ENCODE measurements at places on chromosomes 11 and 22.
A peak's percentile ranks its signal among the peaks of the same experiment; 100 is the strongest.

DNA sequence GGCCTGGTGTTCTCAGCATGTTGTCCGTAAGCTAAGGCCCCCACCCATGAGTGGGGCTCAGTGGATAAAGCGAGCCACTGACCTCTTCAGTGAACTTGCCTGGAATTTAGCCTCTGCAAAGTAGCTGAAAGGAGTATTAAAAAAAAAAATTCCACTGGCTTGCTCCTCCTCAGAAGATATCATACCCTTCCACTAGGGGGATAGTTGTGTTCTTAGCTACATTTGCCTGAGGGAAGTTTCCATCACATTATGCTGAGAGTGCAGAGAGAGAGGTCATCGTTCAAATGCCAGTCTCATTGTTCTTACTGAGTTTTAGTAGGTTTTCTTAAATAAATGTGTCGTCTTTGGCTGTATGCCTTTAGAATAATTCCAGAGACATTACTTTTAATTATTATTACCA, 879.7 kb downstream of the JRKL start:
- no peak for DNase-seq

DNA sequence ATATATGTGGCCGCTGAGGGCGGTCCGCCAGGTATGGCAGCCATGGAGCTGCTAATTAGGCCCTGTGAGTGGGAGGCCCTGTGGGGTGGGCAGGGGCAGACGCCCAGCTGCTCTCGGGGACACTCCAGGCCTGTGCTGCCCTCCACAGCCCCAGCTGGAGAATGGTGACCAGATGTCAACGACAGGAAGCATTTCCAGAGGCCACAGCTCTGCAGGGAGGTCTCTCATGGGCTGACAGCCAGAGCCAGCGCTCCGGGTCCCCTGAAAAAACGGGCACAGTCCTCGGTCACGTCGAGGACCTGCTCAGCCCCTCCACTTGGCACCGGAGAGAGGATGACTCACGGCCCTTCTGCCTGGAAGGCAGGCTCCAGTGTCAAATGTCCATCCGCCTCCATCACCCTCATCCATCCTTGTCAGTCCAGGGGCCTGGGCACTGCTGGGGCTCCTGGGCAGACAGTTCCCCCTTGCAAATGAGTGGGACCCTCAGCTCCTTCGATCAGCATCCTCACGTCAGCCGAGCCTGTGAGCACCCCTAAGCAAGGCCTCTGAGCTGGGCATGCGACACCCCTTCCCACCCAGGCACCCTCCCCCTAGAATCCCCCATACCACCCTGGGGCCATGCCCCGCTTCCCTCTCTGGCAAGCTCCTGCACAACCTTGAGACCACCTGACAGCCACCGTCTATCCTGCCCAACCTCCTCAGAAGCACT, 1.9 kb downstream of the BID start:
- no peak for DNase-seq

- DNase-seq, result no peak
These were observed 2.1 kb downstream of the ARHGEF12 start for GRCh38 chr11:120338107-120338933.

- DNase-seq, result no peak
These were observed 817 bp downstream of the ARL2 start for GRCh38 chr11:65014726-65015227.

DNA sequence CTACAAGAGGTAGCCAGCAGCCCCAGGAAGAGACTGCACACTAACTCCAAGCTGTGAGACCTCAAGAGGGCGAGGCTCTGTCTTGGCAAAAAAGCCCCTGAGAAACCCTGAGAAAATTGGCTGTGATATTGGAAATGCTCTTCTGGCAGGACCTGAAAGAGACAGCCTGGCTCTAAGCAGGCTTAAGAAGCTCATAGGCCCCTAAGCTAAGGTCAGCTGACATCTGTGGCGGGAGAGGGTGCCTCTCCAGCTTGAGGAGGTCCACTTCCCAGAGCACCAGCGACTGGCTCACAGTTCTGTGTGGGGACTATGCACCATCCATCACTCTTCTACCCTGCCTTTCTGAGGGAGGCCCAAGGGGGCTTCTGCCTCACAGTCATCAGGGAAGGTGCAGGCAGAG, 12.4 kb downstream of the PLEKHA7 start:
- no peak for DNase-seq

DNA sequence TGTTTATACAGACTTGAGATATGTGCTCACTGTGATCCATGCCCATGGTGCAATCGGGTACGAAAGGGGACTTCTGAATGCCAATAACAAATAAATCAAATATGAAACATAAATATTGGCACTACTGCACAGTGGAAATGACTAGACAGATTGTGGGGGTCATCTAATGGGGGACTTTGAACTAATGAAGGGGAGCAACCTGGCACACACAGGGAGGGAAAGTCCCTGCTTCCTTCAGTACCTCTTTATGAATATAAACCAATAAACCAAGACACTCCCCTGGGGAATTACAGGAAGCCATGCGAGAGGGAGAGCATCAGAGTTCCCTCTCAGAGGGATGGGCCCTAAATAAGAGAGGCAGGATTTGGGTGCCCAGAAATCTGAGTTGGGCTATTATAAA, 21.1 kb downstream of the MIF start:
- DNase-seq, result no peak

GRCh38 chr22:20128902-20129746, 2.5 kb upstream of the ZDHHC8 start:
- DNase-seq, result peak; percentile 36

- no peak for DNase-seq
These were observed 717 bp upstream of the ZNF202 start for GRCh38 chr11:123742031-123742723.

DNA sequence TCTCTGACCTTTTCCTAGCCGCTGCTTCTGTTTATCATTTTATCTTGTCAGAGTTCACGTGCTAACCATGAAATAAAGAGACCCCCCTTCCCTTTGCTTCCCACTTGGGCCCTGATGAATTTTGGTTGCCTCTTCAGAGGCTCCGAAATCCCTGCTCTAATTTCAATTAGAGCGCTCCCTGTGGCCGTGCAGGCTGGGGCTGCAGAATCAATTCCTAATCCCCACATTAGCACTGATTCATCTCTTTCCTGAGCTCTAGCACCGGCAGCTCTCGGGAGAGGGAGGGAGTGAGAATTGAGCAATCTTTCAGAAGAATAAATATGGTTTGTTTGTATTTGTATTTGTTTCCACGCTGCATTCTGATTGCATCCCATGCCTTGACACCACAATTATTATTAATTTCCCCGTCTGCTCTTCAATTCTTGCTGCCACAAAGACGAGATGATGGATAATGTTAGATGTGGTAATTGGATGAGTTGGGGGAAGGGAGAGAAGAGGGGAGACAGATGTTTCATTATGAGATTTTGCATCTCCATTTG, 76.9 kb downstream of the NTM start:
- no peak for DNase-seq

DNA sequence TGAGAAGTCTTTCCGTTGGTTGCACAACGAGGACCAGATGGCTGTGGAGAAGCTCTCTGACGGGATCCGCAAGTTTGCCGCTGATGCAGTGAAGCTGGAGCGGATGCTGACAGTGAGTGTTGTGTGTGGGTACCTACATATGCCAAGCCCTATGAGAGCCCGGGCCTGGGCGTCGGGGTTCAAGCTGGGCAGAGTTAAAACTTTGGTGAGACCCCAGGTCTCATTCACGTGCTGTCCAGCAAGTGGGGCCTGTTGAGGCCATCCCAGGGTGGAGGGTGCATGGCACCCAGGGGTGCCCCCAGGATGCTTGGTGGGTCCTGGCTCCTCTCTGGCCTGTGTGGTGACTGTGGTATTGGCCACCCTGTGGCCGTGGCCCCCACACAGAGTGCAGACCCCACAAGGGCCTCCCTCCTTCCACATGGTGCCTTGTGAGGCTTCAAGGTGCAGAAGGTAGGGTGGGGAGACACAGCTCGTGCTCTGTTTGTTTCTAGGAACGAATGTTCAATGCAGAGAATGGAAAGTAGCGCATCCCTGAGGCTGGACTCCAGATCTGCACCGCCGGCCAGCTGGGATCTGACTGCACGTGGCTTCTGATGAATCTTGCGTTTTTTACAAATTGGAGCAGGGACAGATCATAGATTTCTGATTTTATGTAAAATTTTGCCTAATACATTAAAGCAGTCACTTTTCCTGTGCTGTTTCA, 12.8 kb downstream of the GATD1 start:
- no peak for DNase-seq

GRCh38 chr11:116109228-116109627, 605.0 kb upstream of the CADM1 start:
- no peak for DNase-seq

- DNase-seq, result no peak
These were observed 30.7 kb downstream of the SERPINH1 start for GRCh38 chr11:75592715-75593114.

GRCh38 chr11:91742155-91742554, 482.5 kb upstream of the FAT3 start:
- no peak for DNase-seq

GRCh38 chr11:7901319-7901854, 29.7 kb downstream of the OR10A6 start:
- DNase-seq, result no peak

DNA sequence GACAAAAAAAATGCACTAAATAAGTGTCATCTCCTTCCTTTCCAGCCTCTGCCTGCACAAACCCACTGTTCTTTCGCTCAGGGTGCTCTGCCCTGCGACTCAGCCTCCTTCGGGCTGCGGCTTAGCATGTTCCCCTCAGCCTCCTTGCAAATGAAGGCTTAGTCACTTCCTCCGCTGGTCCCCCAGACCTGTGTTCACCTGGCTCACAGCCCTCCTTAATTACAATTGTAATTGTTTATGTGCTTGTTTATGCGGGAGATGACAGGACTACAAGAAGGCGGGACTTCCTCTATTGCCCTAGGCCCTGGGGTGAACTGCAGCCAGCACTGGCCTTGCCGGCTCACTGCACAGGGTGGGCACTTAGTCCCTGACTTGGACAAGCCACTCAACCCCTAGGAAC, 303.6 kb downstream of the KIRREL3 start:
- no peak for DNase-seq

DNA sequence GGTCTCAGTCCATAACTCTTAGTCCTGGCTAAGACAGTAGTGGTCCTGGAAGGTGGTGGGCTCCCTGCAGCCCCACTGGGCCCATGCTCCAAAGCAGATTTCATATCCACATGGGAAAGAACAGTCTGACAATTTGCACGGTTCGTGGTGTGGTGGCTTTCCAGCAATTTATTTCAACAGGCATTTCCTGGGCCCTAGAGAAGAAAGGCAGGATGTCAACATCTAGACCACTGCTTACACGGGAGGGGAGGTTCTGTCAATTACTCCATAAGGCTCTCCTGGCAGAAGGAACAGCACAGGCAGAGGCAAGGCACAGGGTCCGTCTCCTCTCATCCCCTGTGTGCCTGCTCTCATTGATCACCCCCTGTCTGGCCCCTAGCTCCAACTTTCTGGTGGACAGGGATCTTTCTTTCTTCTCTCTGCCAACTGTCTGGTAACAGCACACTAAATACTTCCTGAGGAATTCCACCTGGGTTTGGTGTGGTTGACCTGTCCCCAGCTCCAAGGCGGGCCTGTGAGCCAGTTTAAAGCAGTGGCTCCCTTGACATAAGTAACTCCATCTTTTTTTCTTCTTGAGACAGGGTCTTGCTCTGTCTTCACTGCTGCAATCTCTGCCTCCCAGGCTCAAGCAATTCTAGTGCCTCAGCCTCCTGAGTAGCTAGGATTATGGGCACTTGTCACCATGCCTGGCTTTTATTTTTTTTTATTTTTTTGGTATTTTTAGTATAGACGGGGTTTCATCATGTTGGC, 5.1 kb upstream of the A4GALT start:
- DNase-seq, result no peak

DNA sequence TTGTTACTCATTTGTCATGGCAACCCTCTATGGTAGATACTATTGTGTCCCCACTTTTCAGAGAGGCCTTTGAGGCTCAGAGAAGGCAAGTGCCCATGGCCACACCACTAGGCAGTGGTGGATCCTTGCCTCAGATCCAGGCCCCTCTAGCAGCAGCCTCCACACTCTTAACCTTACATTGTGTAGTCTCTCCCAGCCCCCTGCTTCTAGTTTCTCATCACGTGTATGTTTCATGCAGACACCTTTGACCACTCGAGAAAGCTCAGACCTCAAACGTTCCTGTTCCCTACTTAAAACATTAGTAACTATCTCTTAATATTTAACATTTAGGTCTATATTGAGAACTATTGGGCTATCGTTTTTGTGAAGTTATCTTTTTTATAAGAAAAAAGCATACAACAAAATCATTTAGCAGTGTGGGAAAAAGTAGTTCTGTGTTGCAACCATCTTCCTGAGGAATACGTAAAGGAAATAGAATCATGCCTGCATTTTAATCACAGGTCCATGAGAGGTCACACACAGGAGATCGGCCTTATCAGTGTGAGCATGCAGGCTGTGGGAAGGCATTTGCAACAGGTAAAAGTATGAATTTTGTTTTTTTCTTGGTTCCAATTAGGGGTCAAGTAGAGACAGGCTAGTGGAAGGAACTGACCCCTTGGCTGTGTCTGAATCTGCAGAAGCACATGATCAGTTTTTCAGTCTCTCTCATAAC, 35.1 kb downstream of the ZNF143 start:
- DNase-seq, result no peak

DNA sequence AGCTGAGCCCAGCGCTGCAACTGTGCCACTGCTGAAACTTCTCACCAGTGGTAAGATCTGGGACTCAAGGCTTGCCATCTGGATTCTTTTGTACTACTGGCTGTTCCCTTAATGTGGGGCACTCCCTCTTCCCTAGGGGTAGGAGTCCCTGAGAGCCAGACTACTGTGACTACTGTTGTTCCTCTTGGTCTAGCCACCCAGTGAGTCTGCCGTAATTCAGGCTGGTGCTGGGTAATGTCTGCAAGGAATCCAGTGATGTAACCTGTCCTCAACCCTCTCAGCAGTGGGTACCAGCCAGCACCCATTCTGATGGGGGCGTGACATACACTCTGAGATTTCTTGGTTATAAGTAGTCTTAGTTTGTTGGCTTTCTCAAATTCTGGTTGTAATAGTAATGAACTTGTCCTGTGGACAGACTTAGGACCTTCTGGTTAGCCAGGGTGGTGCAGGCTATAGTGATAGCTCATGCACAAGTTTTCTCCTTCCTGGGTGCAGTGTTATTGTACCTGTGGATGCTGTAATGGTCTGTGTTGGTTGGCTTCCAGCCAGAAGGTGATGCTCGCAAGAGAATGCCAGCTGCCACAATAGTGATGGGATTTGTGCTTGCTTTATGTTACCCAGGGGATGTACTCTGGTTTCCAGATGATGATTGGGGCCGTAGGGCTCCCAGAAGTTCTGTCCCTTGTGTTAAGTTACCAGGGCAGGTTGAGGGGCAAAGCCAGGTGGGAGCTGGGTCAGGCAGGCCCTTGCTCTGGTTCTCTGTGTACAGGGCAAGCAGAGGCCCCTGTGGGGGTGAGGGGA, 65.5 kb downstream of the ARHGAP42 start:
- no peak for DNase-seq

- DNase-seq, result no peak
These were observed 18.1 kb upstream of the ACR start for GRCh38 chr22:50719814-50720300.

Data from activated T-cell treated with anti-CD3 and anti-CD28 coated beads for 1 hour (primary cell).